ENCODE measurements at places on chromosomes 1 and 21. TPM values are rescaled to one million over a fixed set of nuclear protein-coding genes. Genes with fewer than 3 reads are reported as not detected.

Gene GPATCH3
- 12.0 TPM for polyA plus RNA-seq

Gene MRAP
- not detected for polyA plus RNA-seq

Gene ECM1
- 1.6 TPM for polyA plus RNA-seq

Gene MR1
- 8.5 TPM for polyA plus RNA-seq

Gene BEND5
- 19.7 TPM for polyA plus RNA-seq

Gene CYP4A11
- not detected for polyA plus RNA-seq
